ENCODE measurements at places on chromosomes 4 and X.

GRCh38 chr4:37540486-37540885 is 145.7 kb downstream of the RELL1 start:
- no peak for DNase-seq

DNA sequence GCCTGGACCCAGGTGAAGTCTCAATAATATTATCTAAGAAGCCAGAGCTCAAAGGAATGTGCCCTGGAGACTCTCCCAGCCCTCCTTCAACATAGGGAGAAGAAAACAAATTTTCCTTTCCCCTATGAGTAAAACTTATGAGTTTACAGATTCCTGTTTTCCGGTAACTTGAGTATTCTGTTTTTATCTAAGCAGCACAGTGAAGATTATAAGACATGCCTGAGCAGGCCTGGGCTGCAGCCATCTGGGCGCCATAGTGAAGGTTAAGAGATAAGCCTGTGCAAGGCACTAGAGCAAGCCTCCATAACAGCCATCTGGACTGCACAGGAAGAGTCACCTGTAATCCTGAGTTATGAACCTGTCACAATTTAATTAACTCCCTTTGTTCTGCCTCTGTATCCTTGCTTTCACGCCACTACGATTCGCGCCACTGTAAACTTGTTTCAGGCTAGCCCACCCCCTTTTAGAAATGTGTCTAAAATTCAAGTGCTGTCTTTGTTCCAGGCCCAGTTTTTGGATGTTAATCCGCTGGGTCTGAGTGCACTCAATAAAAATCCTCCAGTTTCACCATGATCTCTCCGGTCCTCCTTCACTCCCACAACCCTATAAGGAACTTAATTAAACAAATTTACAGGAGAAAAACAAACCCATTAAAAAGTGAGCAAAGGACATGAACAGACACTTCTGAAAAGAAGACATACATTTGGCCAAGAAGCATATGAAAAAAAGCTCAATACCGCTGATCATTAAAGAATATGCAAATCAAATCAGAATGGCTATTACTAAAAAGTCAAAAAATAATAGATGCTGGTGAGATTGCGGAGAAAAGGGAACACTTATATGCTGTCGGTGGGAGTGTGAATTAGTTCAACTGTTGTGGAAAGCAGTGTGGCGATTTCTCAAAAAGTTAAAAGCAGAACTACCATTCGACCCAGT is 189.5 kb downstream of the APBB2 start:
- DNase-seq, result no peak

GRCh38 chr4:169859366-169860216 is 101.8 kb upstream of the HPF1 start:
- DNase-seq, result no peak

DNA sequence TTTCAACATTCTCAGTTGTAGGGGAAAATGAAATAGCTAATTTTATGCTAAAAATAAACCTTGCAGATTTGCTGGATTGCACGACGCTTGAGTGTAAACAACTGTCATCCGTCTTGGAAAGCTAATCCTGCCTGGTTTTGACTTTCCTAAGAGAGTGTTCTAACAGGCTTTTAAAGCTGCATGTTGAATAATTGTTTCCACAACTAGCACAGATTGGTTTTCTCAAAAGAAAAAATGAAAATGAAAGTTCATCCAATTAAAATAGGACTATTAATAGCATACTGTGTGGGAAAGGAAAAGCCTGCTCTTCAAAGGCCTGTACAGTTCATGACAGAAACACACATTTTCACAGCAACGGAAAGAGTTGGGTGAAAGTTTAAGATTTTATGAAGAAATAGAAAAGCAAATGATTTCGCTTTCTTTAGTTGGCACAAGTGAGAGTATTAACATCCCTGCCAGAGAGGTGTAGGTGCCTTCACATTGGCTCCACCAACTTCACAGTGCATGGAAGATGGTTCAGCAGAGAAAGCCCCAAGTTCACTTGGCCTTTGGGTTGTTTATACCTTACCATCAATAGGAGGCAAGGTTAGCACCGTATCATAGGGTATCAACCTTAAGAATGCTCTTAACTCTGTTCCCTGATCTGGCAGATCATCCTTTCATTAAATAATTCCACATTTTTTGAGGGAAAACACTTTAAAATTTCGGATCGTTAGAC is 140.0 kb upstream of the GUCY1A1 start:
- DNase-seq, result no peak

GRCh38 chr4:182929296-182929695 is 12.1 kb upstream of the DCTD start:
- DNase-seq, result no peak
